Pericardium fibroblast (primary cell): ENCODE measurements at places on chromosomes 7 and 10. TPM values are rescaled to one million over a fixed set of nuclear protein-coding genes. Genes with fewer than 3 reads are reported as not detected.

EPHB6 gene
- 32.3 and 42.5 TPM in 2 replicates for total RNA-seq

COPG2 gene
- 12.1 and 23.3 TPM in 2 replicates for total RNA-seq

PGAM2 gene
- total RNA-seq, result 0.26 and 0.47 TPM in 2 replicates

CHAT gene
- total RNA-seq, result not detected in 2 replicates

DYDC2 gene
- not detected in 2 replicates for total RNA-seq

NSMCE4A gene
- total RNA-seq, result 17.5 and 25.1 TPM in 2 replicates

FFAR4 gene
- total RNA-seq, result not detected in 2 replicates

JCAD gene
- total RNA-seq, result 11.3 and 16.6 TPM in 2 replicates

ALOX5 gene
- not detected in 2 replicates for total RNA-seq

SHTN1 gene
- 1.3 and 2.7 TPM in 2 replicates for total RNA-seq

ASB4 gene
- total RNA-seq, result 0.09 TPM in 1 of 2 replicates, not detected in the other

BTBD16 gene
- total RNA-seq, result not detected in 2 replicates

KAZALD1 gene
- total RNA-seq, result 16.7 and 24.3 TPM in 2 replicates

FGFR2 gene
- 0.35 TPM in 1 of 2 replicates, not detected in the other for total RNA-seq

KIAA1217 gene
- 14.7 and 16.4 TPM in 2 replicates for total RNA-seq

NRG3 gene
- total RNA-seq, result not detected in 2 replicates

CYP17A1 gene
- not detected in 2 replicates for total RNA-seq

NDUFB2 gene
- 204 and 240 TPM in 2 replicates for total RNA-seq

BEND7 gene
- total RNA-seq, result 0.43 and 1.6 TPM in 2 replicates

HTR7 gene
- total RNA-seq, result 0.35 and 5.5 TPM in 2 replicates

GPR26 gene
- not detected in 2 replicates for total RNA-seq

DENND2A gene
- total RNA-seq, result 8.8 and 15.3 TPM in 2 replicates

SFRP4 gene
- 0.93 and 2.6 TPM in 2 replicates for total RNA-seq

CDC14C gene
- not detected in 2 replicates for total RNA-seq

PWWP2B gene
- 3.0 and 8.1 TPM in 2 replicates for total RNA-seq

PNLIPRP1 gene
- not detected in 2 replicates for total RNA-seq

LOXL4 gene
- total RNA-seq, result 6.8 and 12.5 TPM in 2 replicates

PARP12 gene
- total RNA-seq, result 11.7 and 16.2 TPM in 2 replicates

GJD4 gene
- total RNA-seq, result not detected in 2 replicates

NEUROG3 gene
- not detected in 2 replicates for total RNA-seq

HYAL4 gene
- total RNA-seq, result not detected in 2 replicates

ADRA2A gene
- total RNA-seq, result under 0.01 and 3.7 TPM in 2 replicates

ENO4 gene
- total RNA-seq, result 0.17 TPM in 1 of 2 replicates, not detected in the other

OPTN gene
- 60.3 and 63.6 TPM in 2 replicates for total RNA-seq

EGFR gene
- 27.8 and 45.6 TPM in 2 replicates for total RNA-seq

TAS2R5 gene
- 0.47 and 2.0 TPM in 2 replicates for total RNA-seq

GNGT1 gene
- total RNA-seq, result not detected in 2 replicates

KCND2 gene
- total RNA-seq, result 0.68 and 1.2 TPM in 2 replicates

SPDYE2 gene
- not detected in 2 replicates for total RNA-seq

ACTR3C gene
- total RNA-seq, result 0.09 TPM in 1 of 2 replicates, not detected in the other

GIMAP8 gene
- not detected in 2 replicates for total RNA-seq

NUTM2D gene
- 2.0 and 3.5 TPM in 2 replicates for total RNA-seq

PNPLA8 gene
- total RNA-seq, result 19.3 and 25.0 TPM in 2 replicates

GPNMB gene
- total RNA-seq, result 135 and 182 TPM in 2 replicates

GPR85 gene
- total RNA-seq, result 0.35 and 7.6 TPM in 2 replicates

IL2RA gene
- not detected in 2 replicates for total RNA-seq

NPTX2 gene
- 0.51 and 10.4 TPM in 2 replicates for total RNA-seq

TRIM74 gene
- total RNA-seq, result not detected in 2 replicates

STEAP2 gene
- 2.9 and 6.4 TPM in 2 replicates for total RNA-seq

SEC24C gene
- 37.5 and 46.1 TPM in 2 replicates for total RNA-seq

FKBP6 gene
- not detected in 2 replicates for total RNA-seq

MMRN2 gene
- total RNA-seq, result 0.70 and 3.6 TPM in 2 replicates

MYO1G gene
- total RNA-seq, result not detected in 2 replicates

SSMEM1 gene
- total RNA-seq, result not detected in 2 replicates

FAM237B gene
- total RNA-seq, result not detected in 2 replicates
